ENCODE measurements at places on chromosomes 3 and 15.

DNA sequence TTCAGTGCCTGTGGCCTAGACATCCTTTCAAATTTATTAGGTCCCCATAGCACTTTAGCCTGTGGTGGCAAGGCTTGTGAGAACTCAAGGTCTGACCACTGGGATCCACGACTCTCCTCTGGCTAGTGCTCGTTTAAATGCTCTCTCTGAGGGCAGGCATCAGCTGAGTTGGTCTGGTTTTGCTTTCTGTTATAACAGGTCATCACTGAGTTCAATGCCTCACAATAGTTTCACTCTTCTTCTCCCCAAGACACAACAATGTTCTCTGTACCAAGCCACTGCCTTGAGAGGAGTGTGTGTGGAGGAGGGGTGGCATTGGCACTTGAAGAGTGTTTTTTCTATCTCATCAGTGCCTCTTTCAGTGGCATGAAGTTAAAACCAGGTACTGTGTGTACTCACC is 7.6 kb downstream of the OR5K4 start:
- no peak for DNase-seq

DNA sequence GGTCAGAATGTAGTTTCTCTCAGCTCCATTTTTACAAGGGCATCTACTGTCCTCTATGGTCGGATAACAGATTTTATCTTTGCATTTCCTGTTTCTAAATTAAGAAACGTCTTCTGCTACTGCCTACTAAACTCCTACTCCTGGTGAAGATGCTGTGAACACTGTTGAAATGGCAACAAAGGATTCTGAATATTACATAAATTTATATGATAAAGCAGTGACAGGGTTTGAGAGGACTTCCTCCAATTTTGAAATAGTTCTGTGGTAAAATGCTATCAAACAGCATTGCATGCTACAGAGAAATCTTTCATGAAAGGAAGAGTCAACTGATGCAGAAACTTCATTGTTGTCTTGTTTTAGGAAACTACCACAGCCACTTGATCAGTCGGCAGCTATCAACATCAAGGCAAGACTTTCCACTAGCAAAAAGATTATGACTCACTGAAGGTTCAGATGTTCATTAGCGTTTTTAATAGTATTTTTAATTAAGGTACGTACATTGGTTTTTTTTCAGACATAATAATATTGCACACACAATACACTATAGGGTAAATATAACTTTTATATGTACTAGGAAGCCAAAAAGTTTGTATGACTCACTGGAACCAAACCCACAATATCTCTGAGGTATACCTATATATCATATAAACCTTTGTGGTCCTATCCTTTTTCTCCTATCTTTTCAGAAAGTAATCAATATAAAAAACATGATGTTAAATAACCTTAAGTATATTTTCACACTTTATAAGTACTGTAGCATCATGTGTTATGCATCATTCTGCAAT is 156.1 kb downstream of the STAG1 start:
- DNase-seq: no peak

- DNase-seq: no peak
These were observed 177.5 kb downstream of the GRM7 start for GRCh38 chr3:7038394-7038793.

- no peak for DNase-seq
These were observed 21.5 kb downstream of the TMEM41A start for GRCh38 chr3:185477316-185477715.

- DNase-seq: no peak
These were observed 4.6 kb downstream of the PLSCR2 start for GRCh38 chr3:146464783-146465182.

GRCh38 chr3:162738784-162739183 is 1242.2 kb downstream of the OTOL1 start:
- DNase-seq: no peak

GRCh38 chr3:13073326-13074005 is at the start of gene IQSEC1:
TSS of gene IQSEC1 (minus strand) at chr3:13073429. CDS start at chr3:13073014, 415 bp downstream.
- DNase-seq: no peak

DNA sequence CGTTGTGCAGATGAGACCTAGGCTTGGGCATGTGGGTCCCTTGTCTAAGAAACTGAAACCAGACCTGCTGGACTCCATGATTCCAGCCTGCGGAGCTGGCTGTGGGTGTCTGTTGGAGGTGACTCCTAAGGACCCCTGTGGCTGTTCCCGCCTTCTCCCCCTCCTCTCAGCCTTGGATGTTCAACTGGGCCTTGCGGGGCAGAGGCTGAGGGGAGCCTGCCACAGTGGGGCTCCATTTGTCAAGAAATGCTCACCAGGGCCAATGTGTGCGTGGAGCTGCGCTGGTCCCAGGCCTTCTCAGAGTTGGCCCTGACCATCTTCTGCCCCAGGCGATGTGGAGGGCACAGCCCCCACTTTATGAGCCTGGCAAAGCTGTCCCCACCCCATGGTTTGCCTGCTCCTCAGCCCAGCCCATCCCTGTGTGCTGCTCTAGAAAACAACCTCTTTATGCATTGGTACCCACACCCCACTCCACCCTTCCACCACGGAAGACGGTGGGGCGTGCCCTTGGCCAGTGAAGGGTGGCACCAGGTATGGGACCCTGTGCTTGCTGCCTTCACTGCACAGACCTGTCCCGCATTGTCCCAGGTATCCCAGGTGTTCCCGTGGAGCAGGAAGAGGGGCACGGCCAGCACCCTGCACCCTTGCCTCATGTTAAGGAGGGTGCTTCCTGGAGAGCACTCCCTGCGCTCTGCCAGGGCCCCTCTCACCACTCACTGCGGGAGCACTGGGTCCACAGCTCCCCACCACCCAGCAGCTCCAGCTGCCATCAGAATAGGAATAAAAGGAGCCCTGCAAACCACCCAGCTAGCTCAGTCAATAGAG is 7.9 kb downstream of the MESP2 start:
- DNase-seq: no peak

DNA sequence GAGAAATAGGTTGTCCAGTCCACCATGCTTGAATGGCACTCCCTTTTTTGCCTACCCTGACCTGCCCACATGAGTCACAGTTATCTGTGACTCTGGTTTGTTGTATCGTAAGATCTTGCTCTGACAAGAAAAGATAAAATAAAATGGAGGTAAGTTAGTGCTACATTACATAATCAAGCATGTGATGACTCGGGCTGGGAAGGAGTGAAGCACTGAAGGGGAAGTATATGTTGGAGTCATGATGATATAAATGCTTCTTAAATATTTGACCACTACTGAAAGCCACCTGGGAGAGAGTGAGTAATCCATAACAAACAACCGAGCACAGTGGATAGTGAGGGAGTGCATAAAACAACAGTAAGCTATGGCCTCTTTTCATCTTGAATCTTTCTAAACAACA is 124.4 kb downstream of the SHOX2 start:
- DNase-seq: no peak

GRCh38 chr3:49855662-49856061 is 702 bp downstream of the TRAIP start:
- no peak for DNase-seq

DNA sequence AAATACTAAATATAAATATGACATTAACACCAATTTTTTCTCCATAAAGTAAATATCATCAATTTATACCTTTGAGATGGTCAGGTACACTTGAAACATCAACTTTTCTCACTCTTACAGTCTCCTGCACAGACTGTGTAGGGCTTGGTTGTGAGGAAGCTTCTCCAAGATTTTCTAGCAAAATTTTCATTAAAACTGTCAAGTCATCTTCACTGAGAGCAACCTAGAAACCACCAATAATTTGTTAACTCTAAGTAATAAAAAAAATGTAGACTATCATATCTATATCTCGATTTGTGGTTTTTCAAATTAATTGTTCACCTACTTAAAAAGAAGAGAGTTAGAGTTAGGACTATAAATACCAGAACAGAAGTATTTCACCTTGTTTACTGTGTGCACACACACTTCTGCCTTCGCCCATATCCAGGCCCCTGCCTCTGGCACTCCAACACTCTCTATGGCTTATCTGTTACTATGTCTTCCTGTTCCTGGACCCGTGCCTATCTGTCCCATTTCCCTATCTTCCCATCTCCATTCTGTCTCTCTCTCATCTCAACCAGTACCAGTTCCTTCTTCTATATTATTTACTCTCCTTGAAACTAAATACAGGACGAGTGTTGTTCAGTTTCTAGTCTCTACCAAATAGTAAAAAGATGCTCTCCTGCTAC is 123.6 kb downstream of the VPS13C start:
- DNase-seq: no peak

- peak; percentile 86 for DNase-seq
These were observed 109.6 kb upstream of the LMOD3 start for GRCh38 chr3:69231929-69232440.

- no peak for DNase-seq
These were observed 6.0 kb upstream of the CCR8 start for GRCh38 chr3:39323494-39323893.

- no peak for DNase-seq
These were observed 90.8 kb downstream of the OXNAD1 start for GRCh38 chr3:16355828-16356227.

- DNase-seq: peak; percentile 26
These were observed 68.4 kb downstream of the MINDY2 start for GRCh38 chr15:58839485-58839884.

DNA sequence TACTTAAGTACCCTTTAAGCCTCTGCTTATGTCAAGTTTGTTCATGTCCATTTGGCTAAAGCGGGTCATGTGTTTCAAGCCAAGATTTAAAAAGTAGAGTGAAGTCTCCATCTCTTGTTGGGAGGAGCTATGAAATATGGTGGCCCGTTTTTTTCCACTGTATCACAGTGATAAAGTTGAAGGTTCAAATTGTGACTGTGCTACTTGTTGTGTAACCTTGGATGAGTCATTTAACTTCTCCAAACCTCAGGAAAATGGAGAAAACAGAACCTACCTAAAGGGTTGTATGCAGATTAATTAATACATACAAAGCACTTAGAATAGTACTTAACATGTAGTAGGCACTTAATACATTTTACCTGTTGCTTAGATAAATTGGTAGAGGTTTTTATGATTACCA is 43.4 kb downstream of the SNAPC5 start:
- DNase-seq: no peak
